Activated CD8-positive, alpha-beta T cell treated with anti-CD3 and anti-CD28 coated beads, Interleukin-2, amount 10 ng/mL, durations not matched to agents 7 days and 5 days (primary cell): ENCODE measurements at places on chromosomes 6 and 20.

- DNase-seq: no peak
Measured at GRCh38 chr20:58213121-58213520, 15.3 kb downstream of the ANKRD60 start.

DNA sequence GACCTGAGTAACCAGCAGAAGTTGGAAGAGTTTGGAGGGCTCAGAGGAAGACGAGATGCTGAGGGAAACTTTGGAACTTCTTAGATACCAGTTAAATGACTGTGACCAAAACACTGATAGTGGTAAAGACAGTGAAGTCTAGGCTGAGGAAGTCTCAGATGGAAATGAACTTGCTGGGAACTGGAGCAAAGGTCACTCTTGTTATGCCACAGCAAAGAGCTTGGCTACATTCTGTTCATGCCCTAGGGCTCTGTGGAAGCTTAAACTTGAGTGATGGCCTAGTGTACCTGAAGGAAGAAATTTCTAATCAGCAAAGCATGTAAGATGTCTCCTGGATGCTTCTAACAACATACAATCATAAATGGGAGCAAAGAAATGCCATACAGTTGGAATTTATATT lies 24.7 kb downstream of the WDR27 start:
- DNase-seq: no peak

- no peak for DNase-seq
Measured at GRCh38 chr6:71737953-71738352, 148.4 kb upstream of the RIMS1 start.

DNA sequence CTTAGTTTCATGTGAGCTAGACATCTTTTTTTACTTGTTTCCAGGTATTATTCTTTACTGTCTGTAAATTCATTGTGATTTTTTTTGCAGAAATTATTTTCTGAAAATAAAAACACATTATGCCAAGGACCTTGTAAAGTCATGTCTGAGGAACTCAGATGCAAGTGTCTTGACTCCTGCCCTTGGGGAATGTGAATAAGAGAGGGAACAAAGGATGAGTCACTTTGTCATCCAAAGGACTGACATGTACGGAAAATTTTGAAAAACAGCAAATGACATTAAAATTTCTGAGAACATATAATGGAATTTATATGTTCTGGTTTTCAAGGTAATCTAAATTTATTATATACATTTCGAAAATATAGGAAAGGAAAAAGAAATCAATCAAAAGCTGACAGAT lies 660.4 kb downstream of the CD109 start:
- no peak for DNase-seq

GRCh38 chr6:31585491-31585890 lies 586 bp upstream of the LST1 start:
- peak; percentile 76 for DNase-seq
